ENCODE measurements at places on chromosomes 1 and 21. TPM values are rescaled to one million over a fixed set of nuclear protein-coding genes. Genes with fewer than 3 reads are reported as not detected.

IRF6 gene
- 1.8 TPM for total RNA-seq

SLC9C2 gene
- not detected for total RNA-seq

EPHB2 gene
- 47.3 TPM for total RNA-seq

C8A gene
- total RNA-seq: under 0.01 TPM

CD84 gene
- total RNA-seq: not detected

VWA1 gene
- 9.6 TPM for total RNA-seq

RNPC3 gene
- total RNA-seq: 6.1 TPM

RIPPLY3 gene
- total RNA-seq: not detected

LEFTY2 gene
- not detected for total RNA-seq

SYNC gene
- total RNA-seq: 136 TPM

ERG gene
- 0.44 TPM for total RNA-seq

UFC1 gene
- 91.3 TPM for total RNA-seq

SEC22B gene
- total RNA-seq: 66.5 TPM

KRTAP13-2 gene
- not detected for total RNA-seq

OR6N1 gene
- not detected for total RNA-seq

RPTN gene
- total RNA-seq: not detected

AJAP1 gene
- not detected for total RNA-seq

DIO1 gene
- under 0.01 TPM for total RNA-seq

UMODL1 gene
- not detected for total RNA-seq

RNASEL gene
- 8.0 TPM for total RNA-seq

TSACC gene
- not detected for total RNA-seq

LORICRIN gene
- total RNA-seq: not detected

GJB5 gene
- total RNA-seq: not detected

PTPN7 gene
- total RNA-seq: not detected

TMEM52 gene
- total RNA-seq: 0.15 TPM

SELENBP1 gene
- total RNA-seq: 120 TPM

TCHH gene
- total RNA-seq: not detected

ZNF326 gene
- total RNA-seq: 4.1 TPM

IGFN1 gene
- under 0.01 TPM for total RNA-seq

LCA5L gene
- total RNA-seq: 0.66 TPM

IKBKE gene
- 19.3 TPM for total RNA-seq

FHL3 gene
- total RNA-seq: 16.6 TPM

AKR7A2 gene
- 101 TPM for total RNA-seq

C4BPB gene
- total RNA-seq: not detected

CD52 gene
- total RNA-seq: not detected

CD164L2 gene
- not detected for total RNA-seq

EFHD2 gene
- total RNA-seq: 48.8 TPM

ZYG11A gene
- total RNA-seq: 3.5 TPM

SRM gene
- total RNA-seq: 31.6 TPM

TNNI3K gene
- 1.8 TPM for total RNA-seq

SYDE2 gene
- total RNA-seq: 4.9 TPM

S100B gene
- total RNA-seq: 0.29 TPM
